ENCODE measurements at places on chromosomes 6 and 20.

GRCh38 chr20:3739926-3740451 is 7.5 kb downstream of the HSPA12B start:
- DNase-seq, result no peak

GRCh38 chr6:130189531-130190397 is 33.0 kb downstream of the SAMD3 start:
- DNase-seq, result no peak

DNA sequence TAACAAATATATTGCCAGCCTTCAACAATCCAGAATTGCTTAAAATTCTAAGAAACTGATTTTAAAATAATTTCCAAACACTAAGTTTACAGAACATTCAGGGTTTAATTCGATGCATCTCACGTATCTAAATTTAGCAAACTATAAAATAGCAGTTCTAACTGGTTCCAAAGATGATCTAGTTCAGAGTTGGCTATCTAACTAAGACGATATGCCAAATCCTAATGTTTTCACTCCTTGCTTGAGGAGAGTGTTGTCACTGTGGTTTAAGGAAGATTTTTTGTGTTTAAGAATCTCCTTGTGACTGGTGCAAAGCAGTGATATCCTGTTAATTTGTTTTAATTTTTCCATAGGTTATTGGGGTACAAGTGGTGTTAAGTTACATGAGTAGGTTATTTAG is 311.5 kb upstream of the ID4 start:
- no peak for DNase-seq

- DNase-seq, result no peak
These were observed 9.6 kb upstream of the CPNE5 start for GRCh38 chr6:36848658-36849441.

DNA sequence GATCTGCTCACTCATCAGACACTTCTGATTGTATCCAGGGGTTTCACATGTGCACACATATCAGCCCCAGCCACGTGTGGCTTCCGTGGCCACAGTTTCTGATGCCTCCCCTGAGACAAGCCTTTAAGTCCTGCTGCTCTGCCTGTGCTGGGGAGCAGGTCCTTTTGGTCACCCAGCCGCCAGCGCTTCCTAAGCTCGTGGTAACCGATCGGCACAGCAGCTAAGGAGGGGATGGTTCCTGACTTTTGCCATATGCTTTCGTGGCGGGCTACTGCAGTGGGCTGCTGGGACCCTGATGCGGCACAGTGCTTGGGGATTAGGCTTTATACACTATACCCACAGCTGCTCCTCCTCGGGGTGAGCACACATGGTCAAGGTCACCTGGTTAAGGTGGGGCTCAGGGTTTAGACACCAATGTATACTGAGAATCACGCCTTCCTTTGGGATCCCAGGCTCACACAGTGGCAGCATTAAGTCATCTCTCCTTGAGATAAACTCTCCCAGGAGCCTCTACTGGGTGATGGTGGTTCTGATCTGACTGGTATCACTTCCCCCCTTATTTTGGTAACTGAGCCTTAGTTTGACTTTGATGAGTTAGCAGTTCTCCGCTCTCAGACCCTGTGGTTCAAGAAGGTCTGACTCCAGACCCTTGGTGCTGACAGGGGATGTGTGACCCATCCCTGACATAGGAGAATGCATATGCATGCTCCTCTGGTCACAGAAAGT is 85.9 kb upstream of the KCNG1 start:
- no peak for DNase-seq

DNA sequence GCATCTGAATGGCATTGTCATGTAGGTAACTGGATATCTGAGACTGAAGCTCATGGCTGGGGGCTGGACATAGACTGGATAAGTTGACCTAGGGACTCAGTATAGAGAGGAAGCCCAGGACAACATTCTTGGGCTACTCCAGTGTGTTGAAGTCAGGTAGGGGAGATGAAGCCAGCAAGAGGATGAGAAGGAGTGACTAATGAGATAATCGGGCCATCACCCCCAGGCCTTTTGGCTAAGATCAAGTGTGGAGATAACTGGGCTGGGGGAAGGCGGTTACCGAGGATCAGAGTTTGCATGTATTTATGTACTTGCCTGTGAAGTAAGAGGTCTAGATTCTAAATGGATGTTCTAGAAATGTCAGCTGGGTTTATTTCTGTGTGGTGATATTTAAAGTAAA is 73.4 kb downstream of the ELOVL2 start:
- DNase-seq, result no peak

DNA sequence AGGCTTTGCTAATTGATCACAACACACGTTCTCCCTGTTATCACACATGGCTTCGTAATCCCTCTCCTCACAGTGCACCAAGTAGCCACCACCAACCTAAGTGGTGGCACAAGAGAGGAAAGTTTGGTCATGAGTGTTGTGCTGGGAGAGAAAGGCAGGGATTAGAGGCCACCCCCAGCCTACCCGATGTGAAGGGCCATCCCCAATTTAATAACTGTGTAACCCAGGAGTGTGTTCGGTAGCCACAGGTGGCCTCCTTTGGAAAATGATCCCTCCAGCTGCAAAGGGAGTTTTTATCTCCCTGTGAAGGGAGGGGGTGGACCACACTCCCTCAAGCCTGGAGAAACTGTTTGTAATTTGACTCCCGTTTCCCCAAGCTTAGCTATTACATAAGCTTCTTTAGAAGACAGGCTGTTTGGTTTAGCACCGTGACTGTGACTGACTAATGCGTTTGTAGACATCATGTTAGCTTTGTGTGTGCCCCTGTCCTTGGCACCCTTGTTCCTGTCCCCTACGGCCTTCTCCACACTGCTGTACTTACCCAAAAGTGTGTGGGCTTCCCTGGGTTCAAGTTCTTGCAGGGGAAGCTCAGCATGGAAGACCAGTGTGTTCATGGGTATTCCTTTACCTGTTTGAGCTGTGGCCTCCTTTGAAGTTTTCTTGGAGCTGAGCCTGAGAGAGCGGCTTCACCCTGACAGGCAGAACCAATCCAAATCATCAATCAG is 20.6 kb downstream of the PPP1R16B start:
- DNase-seq, result peak; percentile 34

Measured in activated effector memory CD4-positive, alpha-beta T cell treated with anti-CD3 and anti-CD28 coated beads, Interleukin-2, amount 50 U/mL, for 16 hours (primary cell).